ENCODE measurements at places on chromosomes 7 and 10. TPM values are rescaled to one million over a fixed set of nuclear protein-coding genes. Genes with fewer than 3 reads are reported as not detected.

CRTAC1 gene
- 6.6 TPM for total RNA-seq

FBXL13 gene
- 3.9 TPM for total RNA-seq

GPR26 gene
- total RNA-seq: 4.2 TPM

PRLHR gene
- 2.0 TPM for total RNA-seq

GOT1 gene
- 14.5 TPM for total RNA-seq

BBS9 gene
- total RNA-seq: 60.5 TPM

GSDME gene
- total RNA-seq: 28.8 TPM

LRIT1 gene
- total RNA-seq: not detected

MMP21 gene
- total RNA-seq: 0.25 TPM

ODAD2 gene
- total RNA-seq: 1.5 TPM

DGKB gene
- total RNA-seq: 3.9 TPM

CYP26C1 gene
- 0.25 TPM for total RNA-seq

LOXL4 gene
- 0.25 TPM for total RNA-seq

SFR1 gene
- total RNA-seq: 7.6 TPM

STOX1 gene
- 6.4 TPM for total RNA-seq

CEP55 gene
- total RNA-seq: 1.7 TPM

AFAP1L2 gene
- total RNA-seq: 7.1 TPM
